ENCODE measurements at places on chromosomes 6 and 20.

GRCh38 chr20:21225215-21225947 lies 77.8 kb upstream of the XRN2 start:
- no peak for DNase-seq

GRCh38 chr20:19738951-19739350 lies 19.1 kb upstream of the RIN2 start:
- no peak for DNase-seq

DNA sequence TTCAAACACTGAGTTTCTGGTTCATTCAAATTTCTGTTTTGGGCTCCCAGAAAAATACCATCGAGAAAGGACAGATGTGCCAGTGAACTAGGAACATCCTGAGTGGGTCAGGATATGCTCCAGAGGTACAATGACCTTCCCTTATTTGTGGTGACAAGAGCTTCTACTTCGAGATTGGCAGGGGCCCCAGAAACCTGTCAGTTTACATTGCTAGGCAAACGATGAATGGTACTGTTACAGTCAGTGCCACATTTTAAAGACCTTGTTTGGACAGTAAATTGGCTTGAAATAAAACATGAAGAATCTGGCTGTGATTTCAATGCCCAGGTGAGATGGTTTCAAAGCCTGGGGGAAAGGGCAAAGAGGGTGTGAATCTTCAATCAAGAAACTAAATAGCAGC lies 454.5 kb upstream of the ID4 start:
- DNase-seq: no peak

GRCh38 chr6:127030111-127030510 lies 88.4 kb upstream of the RSPO3 start:
- no peak for DNase-seq

DNA sequence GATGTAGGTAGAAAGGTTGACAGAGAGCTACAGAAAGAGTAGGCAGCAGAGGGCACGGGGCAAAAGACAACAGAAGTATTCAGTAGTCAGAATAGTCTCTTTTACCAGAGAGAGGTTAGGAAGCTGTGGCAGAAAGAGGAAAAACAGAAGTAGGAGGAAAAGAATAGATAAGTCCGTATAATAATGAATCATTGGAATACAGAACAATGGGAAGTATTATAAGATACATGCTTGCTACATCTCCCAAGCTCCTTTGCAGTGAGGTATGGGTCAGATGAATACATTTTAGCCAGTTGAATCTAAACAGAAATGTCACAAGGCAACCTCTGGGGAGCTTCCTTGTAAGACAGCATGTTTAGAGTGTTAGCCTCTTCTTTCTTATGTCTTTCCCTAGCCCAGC lies 570.5 kb upstream of the CITED2 start:
- DNase-seq: no peak

- no peak for DNase-seq
These were observed 5.1 kb downstream of the SOX4 start for GRCh38 chr6:21598674-21599023.

- peak; percentile 72 for DNase-seq
These were observed 26.8 kb downstream of the C6orf89 start for GRCh38 chr6:36912586-36912985.

GRCh38 chr6:133644892-133645619 lies 243.9 kb upstream of the TCF21 start:
- no peak for DNase-seq

- no peak for DNase-seq
These were observed 42.2 kb downstream of the FLRT3 start for GRCh38 chr20:14295238-14295637.

DNA sequence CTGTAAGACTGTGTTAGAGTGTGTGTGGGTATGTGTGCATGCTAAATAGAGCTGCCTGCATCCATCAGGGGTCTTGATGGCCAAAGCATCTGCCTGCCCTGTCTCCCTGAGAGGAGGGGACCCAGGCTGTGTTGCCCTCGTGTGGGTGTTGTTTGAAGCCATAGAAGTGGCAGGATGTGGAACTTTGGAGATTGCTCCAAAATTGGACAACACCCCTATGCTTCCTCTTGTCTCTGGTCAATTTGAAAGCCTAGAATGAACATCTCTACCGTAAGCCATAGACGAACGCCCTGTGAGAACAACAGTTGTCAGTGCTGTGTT lies 82.6 kb downstream of the ASXL1 start:
- DNase-seq: no peak

DNA sequence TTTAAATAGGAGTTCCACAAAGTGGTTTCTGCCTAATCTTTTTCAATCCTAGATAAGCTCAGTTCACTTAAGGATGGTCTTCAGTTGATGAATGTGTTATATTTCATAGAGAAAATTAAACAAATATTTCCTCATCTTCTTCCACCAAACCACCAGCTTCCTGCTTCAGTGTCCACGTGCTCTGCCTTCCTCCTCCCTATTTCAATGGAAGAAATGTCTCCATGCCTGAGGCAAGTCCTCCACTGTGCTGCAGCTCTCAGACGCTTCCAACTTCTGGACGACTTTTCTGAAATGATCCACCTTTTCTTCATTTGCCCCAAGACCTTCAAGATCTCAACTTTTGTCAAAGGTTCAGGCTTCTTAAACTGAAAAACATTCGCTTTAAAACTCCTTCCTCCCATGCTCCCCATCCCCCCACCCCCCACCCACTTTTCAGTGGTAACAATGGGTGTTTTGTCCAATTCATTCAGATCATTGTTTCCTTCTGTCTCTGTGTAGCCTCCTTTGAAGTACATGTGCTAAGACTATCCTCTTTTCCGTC lies 25.3 kb upstream of the FABP7 start:
- DNase-seq: no peak

GRCh38 chr20:53205046-53205445 lies 232.9 kb downstream of the TSHZ2 start:
- DNase-seq: no peak

GRCh38 chr20:31859266-31859997 lies 10.9 kb downstream of the DUSP15 start:
- DNase-seq: no peak

DNA sequence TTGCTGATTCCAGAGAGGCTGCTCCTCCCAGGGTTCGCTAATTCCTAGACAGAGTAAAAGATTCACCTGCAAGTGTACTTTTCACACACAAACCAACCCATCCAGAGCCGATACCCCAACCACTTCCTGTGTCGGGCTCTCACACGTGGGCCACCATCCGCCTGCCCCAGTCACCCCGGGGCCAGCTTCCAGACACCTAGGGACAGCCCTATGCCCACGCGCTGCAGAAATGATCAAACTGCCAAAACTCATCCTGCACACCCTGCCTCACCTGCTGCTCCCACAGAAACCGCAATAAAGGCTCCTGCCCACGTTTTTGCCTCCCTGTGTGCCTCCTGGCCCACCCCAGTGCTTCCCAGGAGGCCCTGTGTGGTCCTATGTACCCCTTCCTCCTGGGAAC lies 59.5 kb downstream of the PSMG4 start:
- peak; percentile 27 for DNase-seq

- DNase-seq: no peak
These were observed 13.2 kb upstream of the SALL4 start for GRCh38 chr20:51815383-51816076.
